ENCODE measurements at places on chromosomes 7 and 10.

- DNase-seq: no peak
Measured at GRCh38 chr7:585873-586272, 66.2 kb upstream of the PDGFA start.

DNA sequence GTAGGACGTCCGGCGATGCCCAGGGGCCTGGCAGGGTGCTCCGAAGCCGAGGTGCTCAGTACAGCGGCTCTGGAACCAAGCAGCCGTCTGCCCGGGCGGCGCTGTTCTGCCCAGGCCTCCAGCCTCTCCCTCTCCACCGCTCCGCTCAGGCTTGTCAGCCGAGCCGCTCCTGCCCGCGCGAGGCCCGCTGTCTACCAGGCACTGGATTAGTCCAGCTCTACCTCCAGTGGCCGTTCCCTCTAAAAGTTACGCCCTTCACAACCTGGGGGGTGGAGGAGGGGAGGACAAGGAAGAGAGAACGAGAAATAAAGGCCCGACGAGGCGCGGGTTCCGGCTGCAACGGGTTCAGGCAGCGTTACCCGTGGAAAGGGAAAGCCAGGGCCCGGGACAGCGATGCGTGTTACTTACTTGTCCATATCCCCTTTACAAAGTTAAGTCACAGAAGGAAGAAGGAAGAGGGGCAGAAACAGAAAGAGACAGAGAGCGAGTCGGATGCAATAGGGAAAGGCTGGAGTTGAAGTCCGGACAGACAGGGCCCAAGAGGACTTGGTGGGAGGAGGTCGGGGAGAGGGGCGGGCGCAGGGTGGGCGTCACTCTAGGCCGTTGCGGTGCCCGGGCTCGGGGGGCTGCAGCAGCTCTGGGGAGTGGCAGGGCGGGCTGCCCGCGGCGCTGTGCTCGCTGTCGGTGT lies 2.8 kb downstream of the SP8 start:
- DNase-seq: no peak

DNA sequence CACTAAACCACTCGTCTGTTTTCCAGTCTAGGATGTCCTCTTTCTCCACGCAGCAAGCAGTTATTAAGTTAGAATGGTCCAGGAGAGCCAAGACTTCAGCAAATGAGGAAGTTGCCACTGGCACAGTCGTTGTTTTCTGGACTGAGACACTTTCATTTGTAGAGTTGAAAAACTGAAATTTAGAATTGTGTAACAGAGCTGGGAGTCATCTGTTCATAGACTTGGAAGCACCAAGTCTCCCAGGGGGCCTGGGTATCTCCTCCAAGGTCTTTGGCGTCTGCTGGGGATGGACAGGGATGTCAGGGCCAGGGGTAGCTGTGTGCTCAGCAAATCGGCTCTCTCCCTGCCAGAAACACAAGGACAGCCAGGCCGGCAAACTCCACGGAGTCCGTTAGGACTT lies 208.4 kb downstream of the FANK1 start:
- DNase-seq: no peak

DNA sequence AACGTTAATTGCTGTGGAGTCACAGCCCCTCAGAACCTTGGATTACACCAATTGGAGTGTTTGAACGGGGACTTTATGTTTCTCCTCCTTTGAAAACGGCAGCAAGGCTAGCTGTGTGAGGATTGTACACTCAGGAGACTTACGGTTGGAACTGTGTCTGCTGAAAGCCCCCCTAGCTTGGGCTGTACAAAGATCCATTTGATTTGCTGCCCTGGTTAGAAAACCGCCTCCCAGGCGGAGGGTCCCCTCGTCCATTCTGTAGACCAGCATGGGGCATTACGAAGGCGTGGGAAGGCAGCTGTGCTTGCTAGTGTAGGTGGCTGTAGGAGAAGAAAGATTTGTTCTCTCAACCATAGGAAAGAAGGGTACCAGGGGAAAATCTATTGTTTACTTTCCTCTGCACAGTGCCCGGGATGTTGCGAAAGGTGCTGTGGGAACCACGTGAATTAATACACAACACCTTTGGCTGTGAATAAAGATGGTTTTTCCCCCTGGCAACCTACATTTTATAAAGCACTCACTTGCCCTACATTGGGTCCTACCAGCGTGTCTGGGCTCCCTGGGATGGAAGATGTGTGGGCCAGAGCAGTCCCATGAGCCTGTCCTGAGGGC lies 73.4 kb upstream of the BTBD16 start:
- no peak for DNase-seq

GRCh38 chr7:42097752-42098151 lies 139.3 kb downstream of the GLI3 start:
- DNase-seq: no peak

GRCh38 chr7:5824297-5824610 lies 42.8 kb upstream of the RNF216 start:
- peak; percentile 78 for DNase-seq

- DNase-seq: no peak
Measured at GRCh38 chr10:110016039-110016438, 8.3 kb downstream of the ADD3 start.

GRCh38 chr10:78341953-78342614 lies 308.4 kb downstream of the RPS24 start:
- no peak for DNase-seq

DNA sequence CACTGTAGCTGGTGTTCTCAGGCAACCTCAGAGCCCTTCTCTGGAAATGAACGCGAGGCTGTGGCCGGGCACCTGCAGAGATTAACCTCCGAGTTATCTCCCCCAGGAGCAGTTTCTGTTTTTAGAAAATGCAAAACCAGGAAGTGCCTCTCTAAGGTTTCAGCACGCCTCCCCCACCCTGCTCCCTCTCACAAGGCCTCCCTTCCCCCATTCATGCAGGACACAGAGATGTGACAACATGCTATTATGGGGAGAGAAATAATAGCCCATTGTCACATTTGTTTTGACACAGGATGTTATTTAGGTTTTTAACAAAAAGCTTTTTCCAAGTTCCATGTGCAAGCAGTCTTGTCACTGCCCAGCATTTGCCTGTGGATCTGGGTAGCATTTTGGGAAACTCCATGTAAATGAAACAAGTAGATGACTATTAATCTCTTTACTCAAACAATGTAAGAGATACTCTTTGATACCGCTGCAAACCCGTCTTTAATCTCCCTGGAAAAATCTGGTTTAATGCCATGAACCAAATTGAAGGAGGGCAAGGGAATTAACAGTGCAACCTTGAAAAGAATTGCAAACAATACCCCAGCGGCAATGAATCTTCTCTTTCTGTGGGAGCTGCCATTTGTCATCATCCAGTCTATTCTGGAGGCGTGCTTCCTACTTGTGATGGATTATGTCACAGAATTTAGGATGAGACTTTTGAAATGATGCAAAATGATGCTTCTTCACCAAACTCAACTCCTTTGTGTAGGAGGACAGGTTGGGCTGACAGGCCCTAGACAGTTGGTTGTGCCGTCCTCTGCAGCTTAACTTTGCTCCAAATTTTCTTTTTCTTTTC lies 86.5 kb upstream of the NMT2 start:
- DNase-seq: peak; percentile 8

GRCh38 chr7:80942261-80943041 lies 23.6 kb upstream of the SEMA3C start:
- no peak for DNase-seq

- DNase-seq: no peak
Measured at GRCh38 chr7:101927802-101928201, 110.4 kb downstream of the CUX1 start.

DNA sequence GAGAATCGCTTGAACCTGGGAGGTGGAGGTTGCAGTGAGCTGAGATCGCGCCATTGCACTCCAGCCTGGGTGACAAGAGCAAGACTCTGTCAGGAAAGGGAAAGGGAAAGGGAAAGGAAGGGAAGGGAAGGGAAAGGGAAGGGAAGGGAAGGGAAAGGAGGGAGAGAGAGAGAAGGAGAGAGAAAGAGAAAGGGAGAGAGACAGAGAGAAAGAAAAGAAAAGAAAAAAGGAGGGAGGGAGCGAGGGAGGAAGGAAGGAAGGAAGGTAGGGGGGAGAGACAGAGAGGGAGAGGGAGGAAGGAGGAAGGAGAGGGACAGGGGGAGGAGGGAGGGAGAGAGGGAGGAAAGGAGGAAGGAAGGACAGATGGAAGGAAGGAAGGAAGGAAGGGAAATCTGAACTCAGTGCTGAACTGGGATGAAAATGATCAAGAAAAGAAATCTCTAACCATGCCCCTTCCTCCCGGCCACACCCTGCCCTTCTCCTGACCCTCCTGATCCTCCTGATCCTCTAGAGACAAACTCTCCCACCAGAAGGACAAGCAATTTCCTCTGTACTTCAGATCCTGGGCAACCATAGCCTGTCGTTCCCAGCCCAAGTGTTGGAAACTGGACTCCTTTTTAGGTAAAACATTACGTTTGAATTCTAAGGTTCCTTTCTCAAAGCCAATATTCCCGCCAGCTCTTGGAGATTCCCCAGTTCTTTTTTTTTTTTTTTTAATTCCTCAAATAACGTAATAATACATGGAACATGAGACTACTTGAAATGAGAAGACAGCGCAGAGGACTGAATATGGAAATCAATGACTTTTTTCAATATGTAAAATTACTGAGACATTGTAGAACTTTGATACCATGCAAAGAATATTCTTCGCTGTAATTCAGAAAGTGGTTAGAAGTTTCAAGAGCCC lies 32.1 kb downstream of the NMT2 start:
- no peak for DNase-seq

DNA sequence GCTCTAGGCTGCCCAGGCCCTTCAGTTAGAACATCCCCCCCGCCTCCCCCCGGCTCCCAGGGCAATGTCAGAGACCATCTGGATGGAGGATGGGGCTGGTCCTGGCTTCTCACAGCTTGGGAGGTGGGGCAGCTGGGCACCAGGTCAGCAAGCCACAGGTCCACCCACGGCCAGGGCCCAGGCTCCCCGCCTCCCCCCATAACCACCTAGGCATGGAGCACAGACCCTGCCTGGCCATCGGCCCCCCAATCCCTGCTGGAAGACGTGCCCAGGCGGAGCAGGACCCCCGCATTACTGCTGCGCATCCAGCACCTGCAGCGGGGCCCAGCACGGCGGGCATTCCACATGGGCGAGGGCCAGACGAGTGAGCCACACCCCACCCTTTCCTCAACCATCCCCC lies 169.6 kb downstream of the ELFN1 start:
- no peak for DNase-seq

All from stimulated activated CD4-positive, alpha-beta T cell treated with anti-CD3 and anti-CD28 coated beads, Interleukin-4, amount 100 ng/mL, for 4 hours (primary cell).